Hypothalamus (tissue), 51 donors: ENCODE measurements at places on chromosomes 5 and 9.

DNA sequence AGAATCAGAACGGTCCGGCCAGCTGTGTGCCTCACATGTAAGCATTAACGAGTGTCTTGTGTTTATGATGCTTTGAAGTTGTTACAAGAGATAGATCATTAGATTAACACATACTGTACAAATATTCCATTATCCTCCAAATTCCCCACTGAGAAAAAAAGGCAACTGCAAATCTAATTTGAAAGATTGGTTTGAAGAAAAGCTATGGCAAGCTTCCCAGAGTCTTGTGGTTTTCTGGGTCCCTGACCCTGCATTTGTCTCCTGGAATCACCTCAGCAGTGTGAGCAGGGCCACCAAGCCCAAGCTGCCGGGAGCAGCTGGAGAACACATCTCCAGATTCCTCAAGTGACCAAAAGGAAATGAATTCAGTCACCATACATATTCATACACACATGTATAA, 36.9 kb upstream of the ADAMTS16 start:
- no peak for DNase-seq

DNA sequence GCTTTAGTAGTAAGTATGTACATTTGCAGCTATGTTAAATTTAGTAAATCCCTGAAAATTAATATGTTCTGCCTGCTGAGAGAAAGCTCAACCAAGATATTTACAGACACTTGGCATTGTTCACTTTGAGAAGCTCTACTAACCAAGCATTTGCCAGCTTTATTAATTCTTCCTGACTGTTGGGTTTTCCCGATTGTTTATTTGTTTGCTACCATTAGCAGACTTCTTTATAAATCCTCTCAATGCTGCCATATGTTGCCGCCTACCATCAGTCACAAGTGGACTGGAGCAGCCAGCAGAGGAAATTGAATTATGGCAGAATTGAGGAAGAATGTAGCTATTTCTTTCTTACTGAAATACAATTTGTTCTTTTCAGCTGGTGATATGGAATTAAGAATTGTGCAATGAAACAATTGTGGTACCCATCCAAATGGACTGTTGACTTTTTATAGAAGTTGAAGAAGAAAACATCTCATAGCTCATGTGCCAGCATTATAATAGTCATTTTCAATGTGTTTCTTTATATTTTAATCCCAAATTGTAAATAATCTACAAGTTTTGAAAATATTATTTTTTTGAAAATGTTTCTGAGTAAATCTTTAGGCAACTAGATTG, 588.7 kb upstream of the CDH6 start:
- no peak for DNase-seq

GRCh38 chr9:33506626-33507370, 17.3 kb upstream of the ANKRD18B start:
- no peak for DNase-seq

- no peak for DNase-seq
Measured at GRCh38 chr5:39099831-39100230, 25.6 kb upstream of the RICTOR start.

GRCh38 chr5:2223303-2223702, 340.6 kb upstream of the IRX4 start:
- DNase-seq, result no peak

DNA sequence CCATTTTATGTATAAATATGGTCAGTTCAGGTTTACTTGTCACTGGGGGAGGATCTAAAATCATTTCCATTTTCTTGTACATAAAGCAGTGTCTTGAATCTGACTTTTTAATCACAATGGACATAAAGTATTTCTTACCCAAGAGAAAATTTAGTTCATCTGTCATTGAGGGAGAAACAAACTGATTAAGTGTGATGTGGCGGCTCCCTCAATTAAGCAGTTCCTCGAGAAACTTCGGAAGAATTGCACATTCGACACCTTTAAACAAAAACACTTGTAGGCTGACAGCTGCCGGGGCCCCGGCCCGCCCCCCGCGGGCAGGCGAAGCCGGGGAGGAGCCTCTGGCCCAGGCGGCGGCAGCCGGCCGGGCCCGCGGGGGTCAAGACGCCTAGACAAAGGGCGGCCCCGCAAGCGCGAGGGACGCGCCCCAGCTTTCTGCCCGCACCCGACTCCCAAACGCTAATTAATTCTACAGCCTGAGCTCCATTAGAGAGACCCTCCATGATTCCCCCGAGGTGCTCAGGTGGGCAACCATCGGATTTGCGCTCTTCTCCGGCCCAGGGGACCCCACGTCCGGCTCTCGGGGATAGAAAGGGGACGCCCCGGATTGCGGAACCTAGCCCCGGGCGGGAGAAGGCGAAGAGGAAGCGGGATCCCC, 750 bp downstream of the TRIM36 start:
- peak; percentile 34 for DNase-seq

DNA sequence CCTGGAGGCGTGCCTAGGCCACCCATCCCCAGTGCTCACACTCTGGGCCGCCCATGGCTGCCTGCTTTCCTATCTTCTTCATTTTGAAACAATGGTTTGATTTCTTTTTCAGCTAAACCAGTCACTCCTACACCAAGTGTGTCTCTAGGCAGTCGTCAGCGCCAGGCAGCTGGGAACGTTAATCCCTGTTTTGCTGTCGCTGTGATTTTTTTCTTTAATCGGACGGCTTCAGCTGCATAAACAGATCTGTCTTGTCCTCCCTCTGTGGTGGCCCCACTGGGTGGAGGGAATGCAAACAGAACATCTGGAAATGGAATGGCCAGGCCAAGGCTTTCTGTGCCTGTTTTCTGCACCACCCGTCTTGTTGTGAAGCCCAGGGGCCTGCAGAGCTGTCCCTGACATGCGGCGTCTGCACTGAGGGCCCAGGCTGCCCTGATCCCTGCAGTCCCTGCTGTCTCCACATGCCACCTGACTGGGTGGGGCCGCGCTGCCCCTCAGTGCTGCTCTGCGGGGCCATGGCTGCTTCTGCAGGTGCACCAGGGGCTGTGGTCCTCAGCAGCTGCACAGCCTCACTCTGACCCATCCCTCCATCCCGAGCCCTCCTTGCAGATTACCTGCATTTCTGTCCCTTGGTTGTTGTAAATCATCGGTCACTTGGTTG, 51.5 kb downstream of the WNK2 start:
- DNase-seq, result no peak

GRCh38 chr9:81116340-81117137, 572.8 kb downstream of the TLE1 start:
- no peak for DNase-seq

- DNase-seq, result no peak
Measured at GRCh38 chr5:179487145-179487544, 63.2 kb upstream of the RUFY1 start.

GRCh38 chr9:10921671-10922070, 308.9 kb upstream of the PTPRD start:
- no peak for DNase-seq

DNA sequence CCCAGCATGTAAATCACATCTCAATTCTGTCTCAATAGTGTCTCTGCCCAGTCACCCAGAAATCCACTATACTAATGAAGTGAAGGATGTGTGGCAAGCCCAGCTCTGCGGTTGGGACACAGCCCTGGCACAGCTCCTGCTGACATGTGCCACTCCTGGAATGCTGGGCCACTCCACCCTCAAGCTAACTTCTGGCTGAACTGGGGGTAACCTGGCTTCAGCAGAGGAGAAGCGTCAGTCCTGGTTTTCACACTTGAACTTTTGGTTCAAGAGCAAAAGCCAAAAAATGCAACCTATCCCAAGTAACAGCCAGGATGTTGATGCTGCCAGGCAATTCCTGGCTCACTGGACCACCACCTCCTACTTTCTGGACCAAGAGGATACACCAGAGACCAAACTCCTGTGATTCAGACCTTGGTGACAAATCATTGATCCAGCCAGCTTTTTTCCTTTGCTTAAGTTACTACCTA, 86.4 kb downstream of the ARRDC3 start:
- no peak for DNase-seq

GRCh38 chr5:140312067-140312790, 9.3 kb upstream of the PFDN1 start:
- DNase-seq, result no peak

GRCh38 chr5:26205121-26205520, 833.3 kb downstream of the CDH9 start:
- DNase-seq, result no peak

DNA sequence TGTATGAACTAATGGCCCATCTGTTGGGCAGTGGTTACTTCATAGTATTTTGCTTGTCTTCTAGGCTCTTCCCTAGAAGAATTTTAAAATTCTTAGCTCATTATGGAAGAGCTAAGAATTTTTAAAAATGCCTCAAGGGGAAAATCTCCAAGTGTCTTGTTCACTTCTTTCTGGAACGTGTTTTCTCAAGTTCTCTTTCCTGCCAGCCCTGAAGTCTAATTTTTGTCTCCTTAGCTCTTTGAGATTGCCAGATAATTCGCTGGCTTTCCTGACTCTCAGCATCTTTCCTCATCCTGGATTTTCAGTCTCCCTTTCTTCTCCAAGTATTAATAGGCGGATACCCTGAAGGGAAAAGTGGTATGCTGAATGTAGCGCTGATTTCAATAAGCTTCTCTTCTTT, 395.4 kb downstream of the ARRDC3 start:
- DNase-seq, result no peak

GRCh38 chr9:137319011-137319738, 17.1 kb upstream of the NRARP start:
- peak; percentile 73 for DNase-seq
